Suppressor macrophage treated with lipopolysaccharide for 4 hours (primary cell): ENCODE measurements at places on chromosomes 6 and 20.

DNA sequence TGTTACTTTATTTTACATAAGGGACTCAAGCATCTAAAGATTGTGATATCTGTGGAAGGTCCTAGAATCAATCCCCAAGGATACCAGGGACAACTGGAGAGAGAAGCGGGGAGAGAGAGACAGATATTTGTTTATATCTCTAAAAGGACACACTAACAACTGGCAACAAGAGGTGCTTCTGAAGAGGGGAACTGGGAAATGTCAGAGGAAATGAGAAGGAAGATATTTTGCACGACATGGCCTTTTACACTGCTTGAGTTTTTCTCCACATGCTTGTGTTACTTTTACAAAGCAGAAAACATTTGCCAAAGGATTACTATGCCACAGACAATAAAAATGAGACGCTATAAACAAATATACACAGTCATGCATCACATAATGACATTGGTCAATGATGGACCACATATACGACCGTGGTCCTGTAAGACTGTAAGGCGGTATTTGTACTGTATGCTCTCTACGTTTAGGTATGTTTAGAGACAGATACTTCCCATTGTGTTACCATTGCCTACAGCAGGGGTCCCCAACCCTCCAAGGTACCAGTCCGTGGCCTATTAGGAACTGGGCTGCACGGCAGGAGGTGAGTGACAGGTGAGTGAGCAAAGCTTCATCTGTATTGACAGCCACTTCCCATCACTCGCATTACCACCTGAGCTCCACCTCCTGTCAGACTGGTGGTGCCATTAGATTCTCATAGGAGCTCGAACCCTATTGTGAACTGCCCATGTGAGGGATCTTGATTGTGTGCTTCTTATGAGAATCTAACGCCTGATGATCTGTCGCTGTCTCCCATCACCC lies 64.6 kb upstream of the PTPN1 start:
- peak; percentile 42 for DNase-seq

- peak; percentile 63 for DNase-seq
Observed at GRCh38 chr6:81894306-81894705, 141.8 kb upstream of the TENT5A start.

- no peak for DNase-seq
Observed at GRCh38 chr6:6946206-6947155, 161.3 kb upstream of the RREB1 start.

- DNase-seq, result peak; percentile 87
Observed at GRCh38 chr6:20319520-20320357, 81.9 kb upstream of the E2F3 start.

DNA sequence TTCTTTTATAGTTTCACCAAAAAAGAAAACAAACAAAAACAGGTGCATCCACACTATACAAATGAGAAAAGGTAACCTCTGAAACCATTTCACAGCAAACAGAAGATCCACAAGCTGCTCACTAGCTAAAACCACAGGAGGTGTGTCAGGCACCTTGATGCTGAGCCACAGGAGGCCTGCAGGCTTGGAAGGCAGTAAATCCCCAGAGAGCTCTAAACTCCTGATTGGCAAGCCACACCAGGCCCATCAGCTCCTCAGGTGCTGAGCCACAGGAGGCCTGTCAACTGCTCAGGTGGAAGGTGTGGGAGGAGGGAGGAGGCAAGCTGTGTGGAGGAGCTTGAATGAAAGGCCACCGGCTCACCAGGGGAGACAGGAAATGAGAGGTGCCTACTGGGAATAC lies 273.0 kb downstream of the PKHD1 start:
- DNase-seq, result no peak

DNA sequence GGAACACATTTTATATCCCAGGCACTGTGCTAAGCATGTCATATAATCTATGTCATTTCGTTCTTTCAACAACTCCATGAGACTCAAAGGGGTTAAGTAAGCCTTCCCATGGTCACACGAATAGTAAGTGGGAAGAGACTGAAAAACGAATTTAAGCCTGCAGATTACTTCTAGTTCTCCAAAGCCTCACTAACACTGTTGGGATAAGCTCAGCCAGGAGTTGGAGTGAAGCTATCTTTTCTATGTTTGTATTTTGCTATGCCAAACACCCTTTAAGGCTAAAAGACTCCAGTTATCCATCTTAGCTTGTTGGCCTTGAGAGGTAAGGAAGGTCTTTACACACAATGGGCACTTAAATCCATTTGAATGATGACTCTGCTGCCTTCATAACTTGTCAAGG lies 148.1 kb upstream of the UST start:
- DNase-seq, result no peak

DNA sequence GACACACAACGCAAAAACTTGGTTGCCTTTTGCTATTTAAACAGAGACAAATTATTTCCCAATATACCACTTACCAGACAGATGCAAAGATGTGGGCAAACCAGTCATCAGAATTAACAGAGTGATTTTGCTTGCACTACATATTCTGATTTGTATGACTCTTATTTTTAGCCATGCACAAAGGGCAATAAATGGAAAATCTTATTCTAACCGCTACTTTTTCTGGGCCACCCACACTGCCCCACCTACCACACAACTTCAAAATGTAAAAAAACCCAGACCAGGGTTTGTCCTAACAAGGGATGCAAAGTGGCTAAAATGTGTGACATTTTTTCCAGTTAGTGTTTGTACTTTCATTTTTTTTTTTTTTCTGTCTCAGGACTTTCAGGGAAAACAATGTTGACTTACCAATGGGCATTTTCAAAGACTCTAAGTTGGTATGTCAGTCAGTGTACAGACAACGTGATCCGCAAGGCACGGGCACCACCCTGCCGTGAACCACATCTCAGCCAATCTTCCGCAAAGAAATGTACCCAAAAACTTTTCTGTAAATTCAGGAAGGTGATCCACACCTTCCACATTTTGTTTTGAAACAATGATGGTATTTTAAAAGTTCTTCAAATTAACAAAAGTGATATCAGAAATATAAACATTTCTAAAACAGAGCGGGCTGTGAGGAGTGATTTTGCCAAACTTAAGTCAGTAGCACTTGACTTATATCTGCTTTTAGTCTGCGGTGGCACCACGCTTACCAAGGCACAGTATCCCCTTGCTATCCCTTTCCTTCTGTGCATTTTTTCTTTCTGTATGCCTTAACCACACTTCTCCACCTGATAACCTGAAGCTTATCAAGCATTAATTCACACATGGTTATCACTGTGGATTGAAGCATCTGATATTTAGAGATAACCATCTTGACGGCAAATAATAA lies 185.6 kb downstream of the GJA10 start:
- no peak for DNase-seq

DNA sequence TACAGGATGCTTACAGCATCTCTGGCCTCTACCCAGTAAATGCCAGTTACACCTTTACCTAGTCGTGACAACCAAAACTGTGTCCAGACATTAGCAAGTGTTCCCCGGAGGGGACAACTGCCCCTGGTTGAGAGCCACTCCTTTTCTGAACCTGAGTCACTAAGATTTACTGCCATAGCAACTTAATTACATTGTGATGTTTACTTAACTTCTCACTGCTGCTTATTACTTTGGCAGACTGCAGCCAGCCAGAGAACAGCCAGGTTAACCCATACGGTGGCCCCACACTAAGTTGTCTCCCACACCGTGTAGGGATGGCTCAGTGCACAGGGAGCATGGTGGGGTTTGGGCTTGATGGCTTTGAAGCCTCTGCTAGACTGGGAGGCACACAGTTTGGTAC lies 204.7 kb upstream of the SULF2 start:
- DNase-seq, result no peak

GRCh38 chr6:3310703-3311102 lies 52.0 kb downstream of the PSMG4 start:
- DNase-seq, result no peak

DNA sequence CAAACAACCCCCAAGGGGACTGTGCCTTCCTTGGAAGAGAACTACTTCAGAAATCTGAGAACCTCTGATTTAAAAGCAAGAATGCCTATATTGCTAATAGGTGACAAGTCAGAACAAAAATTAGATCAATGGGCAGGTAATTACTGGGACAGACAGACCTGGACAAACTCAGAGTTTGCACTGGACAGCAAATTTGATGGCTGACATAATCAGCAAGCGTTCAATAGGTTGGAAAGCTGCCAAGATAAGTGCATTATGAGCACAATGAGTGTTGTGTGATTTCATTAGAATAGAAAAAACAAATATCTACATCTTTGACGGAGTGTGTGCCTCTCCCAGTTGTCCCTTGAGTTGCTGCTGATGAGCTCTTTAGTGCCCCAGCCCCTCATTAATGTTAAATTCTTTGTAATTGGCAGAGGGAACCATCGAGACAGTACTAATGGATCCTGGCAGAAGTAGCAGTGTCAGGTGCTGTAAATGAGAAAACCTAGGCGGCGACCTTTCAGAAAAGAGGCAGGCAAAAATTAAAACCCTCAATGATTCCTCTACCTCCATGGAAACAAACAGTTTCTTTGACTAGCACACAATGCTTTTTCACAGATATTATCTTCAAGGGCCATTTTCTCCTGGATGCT lies 116.5 kb upstream of the COL21A1 start:
- no peak for DNase-seq
